Esophagus squamous epithelium (tissue), 5 donors: ENCODE measurements at places on chromosomes 4 and X.

- DNase-seq = no peak
Observed at GRCh38 chr4:106835919-106836318, 200.2 kb downstream of the DKK2 start.

DNA sequence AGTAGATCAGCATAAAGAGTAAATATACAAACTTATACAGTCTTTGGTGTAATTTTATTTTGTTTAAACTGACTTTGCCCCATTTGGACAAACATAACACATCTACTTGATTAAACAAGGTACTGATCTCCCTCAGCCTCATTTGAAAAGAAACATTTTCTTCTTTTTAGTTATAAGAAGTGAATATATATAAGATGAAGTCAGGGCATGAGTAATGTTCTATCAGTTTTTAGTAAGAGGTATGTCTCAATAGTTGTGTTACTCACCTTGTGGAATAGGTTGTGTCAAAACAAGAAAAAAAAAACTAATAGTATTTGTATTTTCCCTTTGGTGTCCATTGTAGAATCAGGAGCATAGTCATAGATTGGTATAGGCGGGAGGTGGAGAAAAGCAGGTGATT, 327.4 kb downstream of the RPA4 start:
- DNase-seq = no peak

- no peak for DNase-seq
Observed at GRCh38 chr4:7778510-7779431, 160.9 kb downstream of the AFAP1 start.

GRCh38 chr4:151417766-151418376, 8.9 kb downstream of the FHIP1A start:
- DNase-seq = no peak

DNA sequence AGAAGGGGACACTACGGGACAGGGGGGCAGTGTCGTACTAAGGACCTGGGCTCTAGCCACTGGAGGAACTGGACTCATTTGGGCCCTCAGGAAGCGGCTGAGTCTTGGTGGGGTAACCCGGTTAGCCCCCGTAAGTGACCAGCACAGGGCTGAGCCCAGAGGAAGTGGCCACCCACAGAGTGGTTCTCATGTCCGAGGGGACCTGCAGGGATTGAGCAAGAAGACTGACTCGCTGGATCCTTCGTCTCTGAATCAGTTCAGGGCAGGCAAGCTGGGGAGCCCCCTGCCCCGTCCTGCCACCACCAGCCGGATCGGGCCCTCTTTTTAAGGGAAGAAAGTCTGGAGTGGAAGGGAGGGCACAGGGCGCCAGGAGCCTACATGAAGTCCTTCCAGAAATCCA, 719 bp upstream of the BGN start:
- DNase-seq = no peak

GRCh38 chr4:147325571-147325981, 155.3 kb upstream of the EDNRA start:
- DNase-seq = no peak

DNA sequence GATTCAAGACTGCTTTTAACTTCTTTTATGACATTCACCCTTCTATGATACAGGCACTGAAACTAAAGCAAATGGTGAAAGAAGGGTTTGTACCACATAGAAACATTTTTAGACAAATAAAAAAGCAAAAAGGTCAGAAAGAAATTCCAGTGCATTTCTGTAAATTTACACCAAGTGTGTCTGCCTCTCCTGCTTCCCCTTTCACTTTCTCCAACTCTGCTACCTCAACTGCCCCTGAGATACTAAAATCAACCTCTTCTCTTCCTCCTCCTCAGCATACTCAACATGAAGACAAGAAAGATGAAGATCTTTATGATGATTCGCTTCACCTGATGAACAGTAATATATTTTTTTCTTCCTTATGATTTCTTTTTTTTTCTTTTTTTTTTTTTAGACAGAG, 187.9 kb downstream of the LRBA start:
- no peak for DNase-seq

- no peak for DNase-seq
Observed at GRCh38 chr4:26648260-26648659, 64.4 kb downstream of the TBC1D19 start.

GRCh38 chr4:83870328-83870950, 334.5 kb downstream of the GPAT3 start:
- no peak for DNase-seq

- no peak for DNase-seq
Observed at GRCh38 chrX:49838374-49838773, 9.3 kb downstream of the PAGE4 start.

DNA sequence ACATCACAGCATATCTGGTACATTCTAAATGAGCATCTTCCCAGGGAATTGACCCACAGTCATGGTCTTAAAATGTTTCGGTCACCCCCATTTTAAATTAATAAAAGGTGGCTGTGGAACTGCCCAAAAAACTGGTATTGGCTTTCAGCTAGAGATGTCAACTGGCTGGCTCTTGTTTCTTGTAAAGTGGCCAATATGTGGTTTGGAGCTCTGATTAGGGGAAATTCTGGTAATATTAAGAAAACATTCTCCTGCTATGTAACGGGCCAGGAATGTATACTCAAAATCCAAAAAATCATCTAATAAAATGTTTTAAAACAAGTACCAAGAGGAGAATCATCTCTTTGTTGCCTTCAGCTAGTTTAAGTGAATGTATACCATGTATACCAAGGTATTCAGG, 62.0 kb upstream of the VCX2 start:
- no peak for DNase-seq

DNA sequence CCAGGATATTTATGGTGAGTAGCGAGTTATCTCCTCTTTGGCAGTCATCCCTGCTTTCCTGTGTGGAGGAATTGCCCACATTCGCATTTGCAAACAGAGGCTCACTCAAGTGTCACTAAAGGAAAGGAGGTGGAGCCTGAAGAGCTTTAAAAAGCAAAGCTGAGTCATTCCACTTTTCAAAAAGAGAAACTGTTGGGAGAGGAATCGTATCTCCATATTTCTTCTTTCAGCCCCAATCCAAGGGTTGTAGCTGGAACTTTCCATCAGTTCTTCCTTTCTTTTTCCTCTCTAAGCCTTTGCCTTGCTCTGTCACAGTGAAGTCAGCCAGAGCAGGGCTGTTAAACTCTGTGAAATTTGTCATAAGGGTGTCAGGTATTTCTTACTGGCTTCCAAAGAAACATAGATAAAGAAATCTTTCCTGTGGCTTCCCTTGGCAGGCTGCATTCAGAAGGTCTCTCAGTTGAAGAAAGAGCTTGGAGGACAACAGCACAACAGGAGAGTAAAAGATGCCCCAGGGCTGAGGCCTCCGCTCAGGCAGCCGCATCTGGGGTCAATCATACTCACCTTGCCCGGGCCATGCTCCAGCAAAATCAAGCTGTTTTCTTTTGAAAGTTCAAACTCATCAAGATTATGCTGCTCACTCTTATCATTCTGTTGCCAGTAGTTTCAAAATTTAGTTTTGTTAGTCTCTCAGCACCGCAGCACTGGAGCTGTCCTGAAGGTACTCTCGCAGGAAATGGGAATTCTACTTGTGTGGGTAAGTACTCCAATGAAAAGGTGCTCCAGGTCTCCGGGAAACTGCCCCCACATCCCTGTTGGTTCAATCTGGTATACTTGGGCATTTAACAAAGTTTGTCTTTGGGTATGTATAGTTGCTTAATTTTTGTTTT, at the start of gene EGF:
EGF (plus strand) TSS at position 178 of the 890 bp plus-strand sequence; CDS start at position 631, 453 bp downstream.
- no peak for DNase-seq

DNA sequence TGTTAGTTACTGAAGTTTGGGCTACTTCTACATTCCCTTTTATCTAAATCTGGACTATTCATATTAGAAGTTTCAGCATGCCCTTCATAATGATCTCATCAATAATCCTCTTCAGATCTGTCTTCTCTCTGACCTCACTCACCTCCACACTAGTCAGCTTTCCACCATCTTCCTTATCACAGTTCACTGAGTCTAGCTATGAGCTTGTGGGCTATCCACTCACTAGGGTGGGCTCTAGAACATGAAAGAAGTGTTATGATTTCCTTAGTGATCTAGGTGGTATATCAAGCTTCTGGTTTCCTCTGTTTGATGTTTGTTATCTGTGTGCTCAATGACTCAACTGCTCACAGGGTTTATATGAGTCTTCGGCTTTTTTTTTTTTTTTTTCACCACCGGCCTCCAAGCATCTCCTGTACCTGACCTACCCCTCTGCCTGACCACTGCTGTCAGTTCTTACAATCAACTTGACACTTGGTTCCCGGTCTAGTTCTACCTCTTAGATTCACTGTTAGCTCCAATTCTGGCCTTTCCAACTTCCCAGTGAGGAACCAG, 103.1 kb downstream of the PAPSS1 start:
- no peak for DNase-seq

- peak; percentile 12 for DNase-seq
Observed at GRCh38 chrX:101617211-101618191, at the start of gene ARMCX6. Gene ARMCX6 (minus strand): TSS chrX:101618000. CDS start chrX:101616620, 1,380 bp downstream.

- DNase-seq = no peak
Observed at GRCh38 chr4:7904952-7905915, 34.4 kb downstream of the AFAP1 start.

- no peak for DNase-seq
Observed at GRCh38 chr4:25532591-25532990, 123.1 kb upstream of the SLC34A2 start.

DNA sequence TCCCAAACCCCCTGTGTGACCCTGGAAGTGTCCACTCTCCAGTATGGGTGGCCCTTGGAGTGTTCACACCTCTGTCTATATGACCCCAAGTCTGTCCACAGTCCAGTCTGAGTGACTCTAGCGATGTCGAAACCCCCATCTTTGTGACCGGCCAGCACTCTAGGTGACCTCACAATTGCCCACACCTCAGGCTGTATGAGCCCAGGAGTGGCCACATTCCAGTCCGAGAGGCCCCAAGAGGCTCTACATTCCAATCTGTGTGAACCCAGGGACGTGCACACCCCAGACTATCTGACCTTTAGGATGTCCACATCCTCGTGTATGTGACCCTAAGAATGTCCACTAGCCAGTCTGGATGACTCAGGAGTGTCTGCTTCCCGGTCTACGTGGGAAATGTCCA, 7.3 kb upstream of the GLOD5 start:
- no peak for DNase-seq

DNA sequence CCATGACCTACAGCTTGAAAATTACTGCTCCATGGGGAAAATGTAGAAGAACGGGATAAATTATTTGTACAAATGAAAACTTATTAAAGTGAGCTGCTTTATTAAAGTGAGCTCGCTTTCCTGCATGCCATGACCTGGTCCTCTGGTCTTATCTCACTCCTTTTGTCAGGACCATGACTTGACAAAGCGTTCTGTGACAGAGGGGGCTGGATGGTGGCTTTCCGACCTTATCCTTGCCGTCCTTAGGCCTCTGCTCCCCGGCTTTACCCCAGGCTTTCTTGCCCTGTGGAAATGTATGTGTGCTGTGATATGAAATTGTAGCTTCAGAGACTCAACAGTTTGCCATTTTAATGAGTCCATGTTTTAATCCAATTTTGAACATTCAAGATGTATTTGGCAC, 44.0 kb upstream of the FBXW7 start:
- DNase-seq = no peak

- no peak for DNase-seq
Observed at GRCh38 chrX:37658343-37659030, 27.1 kb upstream of the XK start.

DNA sequence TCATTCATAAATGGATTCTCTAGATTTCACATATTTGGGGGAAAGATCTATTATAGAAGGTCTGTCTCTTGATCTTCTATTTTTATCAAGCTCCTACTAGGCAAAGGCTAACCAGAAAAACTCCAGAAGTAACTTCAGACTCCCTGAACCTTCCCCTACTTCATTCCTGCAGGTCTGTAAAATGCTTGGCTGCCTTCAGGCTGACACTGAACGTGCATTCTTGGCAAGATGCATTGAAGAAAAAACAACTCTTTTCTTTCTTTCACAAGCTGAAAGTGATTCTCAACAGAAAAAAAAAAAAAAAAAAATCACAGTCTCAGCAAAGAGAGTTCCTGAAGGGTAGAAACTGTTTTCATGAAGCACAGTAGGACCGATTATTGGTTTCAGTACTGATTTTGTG, 12.7 kb downstream of the OPHN1 start:
- no peak for DNase-seq

- DNase-seq = no peak
Observed at GRCh38 chr4:76747563-76747962, 150.4 kb downstream of the SOWAHB start.

DNA sequence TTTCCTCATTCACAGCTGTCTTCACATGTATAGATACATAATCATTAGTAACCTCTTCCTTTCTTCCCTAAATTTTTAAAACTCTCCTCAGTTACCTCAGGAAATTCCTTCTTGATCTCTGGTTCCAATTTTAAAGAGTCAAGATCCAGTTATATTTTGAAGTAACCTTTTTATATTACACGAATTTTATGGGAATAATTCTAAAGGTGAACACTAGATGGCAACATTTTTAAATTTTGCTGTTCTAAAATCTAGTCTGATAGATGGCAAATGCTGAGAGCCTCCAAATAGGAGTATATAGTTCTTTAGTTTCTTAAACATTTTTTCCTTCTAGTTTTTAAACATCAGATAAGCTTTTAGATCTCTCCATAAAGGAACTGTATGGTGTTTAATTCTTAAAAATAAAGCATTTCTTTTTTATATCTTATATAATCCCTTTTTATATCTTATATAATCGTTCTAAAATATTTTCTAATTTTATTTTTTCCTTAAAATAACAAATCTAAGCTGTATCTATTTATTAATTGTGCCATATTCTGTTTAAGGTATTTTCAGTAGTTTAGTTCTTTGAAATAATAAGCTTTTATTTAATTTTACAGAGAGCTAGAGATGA, 37.9 kb upstream of the PAPSS1 start:
- no peak for DNase-seq

- DNase-seq = no peak
Observed at GRCh38 chrX:130550351-130550750, 148.6 kb downstream of the RBMX2 start.

DNA sequence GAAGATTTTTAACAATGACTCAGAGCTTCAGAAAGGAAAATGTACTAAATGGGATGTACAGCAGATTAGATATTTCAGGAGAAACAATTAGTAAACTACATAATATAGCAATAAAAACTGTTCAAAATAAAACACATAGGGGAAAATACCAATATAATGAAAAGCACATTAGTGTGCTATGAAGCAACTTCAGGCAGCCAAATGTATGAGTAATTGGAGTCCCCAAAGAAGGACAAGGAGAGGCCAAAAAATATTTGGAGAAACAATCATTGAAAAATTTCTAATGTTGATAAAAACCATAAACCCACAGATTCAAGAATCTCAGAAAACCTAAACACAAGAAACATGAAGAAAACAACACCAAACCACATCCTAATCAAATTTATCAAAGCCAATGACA, 129.3 kb upstream of the CHRDL1 start:
- no peak for DNase-seq

- no peak for DNase-seq
Observed at GRCh38 chrX:124984140-124984813, 335.4 kb upstream of the TEX13C start.

DNA sequence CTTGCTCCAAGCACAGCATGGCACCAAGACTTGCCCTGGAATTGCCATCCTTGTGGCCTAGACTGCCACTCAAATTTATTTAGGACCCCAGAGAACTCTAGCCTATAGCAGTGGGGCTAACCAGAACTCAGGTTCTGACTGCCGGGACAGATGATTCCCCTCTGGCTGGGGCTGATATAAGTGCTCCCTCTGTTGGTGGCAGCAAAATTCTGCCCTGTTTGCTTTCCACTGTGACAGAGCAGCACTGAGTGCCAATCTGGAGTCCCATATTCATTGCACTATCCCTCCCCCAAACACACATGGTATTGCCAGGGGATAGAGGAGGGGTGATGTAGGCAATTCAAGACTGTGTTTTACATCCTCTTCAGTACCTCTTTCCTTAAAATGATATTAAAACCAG, 1081.9 kb downstream of the FAT4 start:
- DNase-seq = no peak

- no peak for DNase-seq
Observed at GRCh38 chr4:23135792-23136645, 443.3 kb downstream of the GBA3 start.
